ENCODE measurements at places on chromosomes 4 and X. TPM values are rescaled to one million over a fixed set of nuclear protein-coding genes. Genes with fewer than 3 reads are reported as not detected.

DNA sequence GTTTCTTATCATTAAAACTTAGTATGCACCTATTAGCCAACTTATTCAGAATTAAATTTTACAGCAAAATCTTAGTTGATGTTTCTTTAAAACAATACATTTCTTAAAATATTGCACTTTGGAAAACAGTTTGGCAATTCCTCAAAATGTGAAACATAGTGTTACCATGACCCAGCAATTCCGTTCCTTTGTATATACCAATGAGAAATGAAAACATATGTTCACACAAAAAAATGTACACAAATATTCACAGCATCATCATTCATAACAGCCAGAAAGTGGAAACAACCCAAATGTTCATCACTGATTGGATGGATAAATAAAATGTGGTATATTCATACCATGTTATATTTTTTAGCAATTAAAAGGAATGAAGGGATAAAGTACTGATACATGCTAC is 50.2 kb downstream of the WDR44 start:
- no peak overlapping the region for H3K4me3 ChIP-seq
- no peak for DNase-seq
- peaks cover 3% of the 10 kb centered on the region for H3K36me3 ChIP-seq
- no peak overlapping the region for H3K27ac ChIP-seq

DNA sequence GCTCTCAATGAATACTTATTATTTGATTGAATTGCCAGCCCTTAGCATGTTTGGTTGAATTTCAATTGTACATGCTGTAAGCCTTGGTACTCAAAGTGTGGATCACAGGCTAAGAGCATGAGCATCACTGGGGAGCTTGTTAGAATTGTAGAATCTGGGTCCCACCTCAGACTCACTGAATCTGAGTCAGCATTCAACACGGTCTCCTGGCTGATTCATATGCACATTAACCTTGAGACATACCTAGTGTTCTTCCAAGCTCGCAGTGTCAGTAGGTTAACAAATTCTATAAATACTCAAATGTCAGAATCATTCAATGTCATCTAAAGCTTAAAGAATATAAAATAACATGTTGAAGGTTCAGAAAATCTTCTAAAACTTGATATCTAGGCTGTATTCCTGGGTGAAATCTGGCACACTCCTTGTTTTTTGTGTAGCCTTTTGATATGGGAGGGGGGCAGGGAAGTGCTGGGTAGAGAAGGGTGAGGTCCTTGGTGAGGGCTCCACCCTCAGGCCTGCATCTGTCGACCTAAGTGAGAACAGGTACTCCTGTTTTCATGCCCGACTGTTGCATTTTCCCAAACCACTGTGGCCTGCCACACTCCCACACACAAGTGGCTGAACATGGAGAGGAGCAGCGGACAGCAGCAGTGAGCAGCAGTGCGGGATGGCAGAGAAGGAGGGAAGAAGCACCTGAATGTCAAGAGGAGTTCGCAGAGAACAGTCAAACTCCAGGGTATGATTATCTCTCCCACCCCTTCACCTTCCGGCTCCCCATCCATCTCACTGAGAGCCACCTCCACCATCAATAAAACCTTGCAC is 529.6 kb upstream of the IGFBP7 start:
- no peak for DNase-seq
- H3K4me1 ChIP-seq, result peaks cover 12% of the 10 kb centered on the region
- no peak overlapping the region for H3K4me3 ChIP-seq
- H3K36me3 ChIP-seq, result no peaks in the 10 kb centered on the region
- H3K27me3 ChIP-seq, result no peaks in the 10 kb centered on the region

DNA sequence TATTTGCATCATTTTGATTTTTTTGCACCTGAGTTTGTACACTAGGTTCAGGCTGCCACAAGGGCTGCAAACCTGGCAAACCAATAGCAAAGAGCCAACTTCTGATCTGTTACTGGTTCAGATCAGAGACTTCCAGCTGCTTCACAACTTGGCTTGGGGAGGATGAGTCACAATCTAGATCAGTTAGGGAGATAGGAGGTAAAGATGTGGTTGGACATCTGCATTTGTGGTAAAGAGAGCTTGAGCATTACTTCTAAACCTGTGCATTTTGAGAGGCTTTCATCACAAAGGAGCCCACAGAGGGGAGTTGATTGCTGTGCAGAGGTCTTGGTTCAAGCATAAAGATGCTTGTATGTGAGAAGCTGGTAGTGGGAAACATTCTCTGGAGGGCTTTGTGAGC is 34.5 kb downstream of the LINC00632 start:
- H3K27me3 ChIP-seq, result no peaks in the 10 kb centered on the region
- H3K4me1 ChIP-seq, result no peaks in the 10 kb centered on the region
- H3K36me3 ChIP-seq, result no peaks in the 10 kb centered on the region
- no peak overlapping the region for H3K27ac ChIP-seq
- H3K4me3 ChIP-seq, result no peak overlapping the region

DNA sequence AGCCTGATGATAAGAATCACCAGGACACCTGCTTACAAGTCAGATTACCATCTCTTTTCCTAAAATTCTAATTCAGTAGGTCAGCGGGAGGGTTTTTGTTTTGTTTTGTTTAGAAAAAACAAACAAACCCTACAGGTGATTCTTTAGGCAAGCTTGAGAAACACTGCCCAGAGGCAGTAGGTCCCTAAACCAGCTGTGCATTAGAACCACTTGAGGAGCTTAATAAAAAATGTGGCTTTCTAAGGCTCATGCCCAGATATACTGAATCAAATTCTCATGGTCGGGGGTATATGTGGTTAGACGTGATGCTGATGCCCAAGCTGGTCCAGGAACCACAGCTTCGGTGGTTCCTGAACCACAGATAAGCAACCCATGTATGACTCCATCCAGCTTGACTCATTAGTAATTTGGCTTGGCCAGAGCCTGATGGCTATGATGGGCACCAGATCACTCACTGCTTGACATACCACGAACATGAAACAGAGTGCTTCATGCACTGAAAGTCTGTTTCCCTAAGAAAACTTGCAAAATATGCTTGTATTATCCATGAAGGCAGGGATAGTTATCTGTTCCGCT is 338.1 kb upstream of the F9 start:
- DNase-seq, result no peak
- H3K4me3 ChIP-seq, result no peak overlapping the region
- no peaks in the 10 kb centered on the region for H3K36me3 ChIP-seq
- no peak overlapping the region for H3K27ac ChIP-seq
- H3K27me3 ChIP-seq, result peaks cover 41% of the 10 kb centered on the region
- no peaks in the 10 kb centered on the region for H3K4me1 ChIP-seq

DNA sequence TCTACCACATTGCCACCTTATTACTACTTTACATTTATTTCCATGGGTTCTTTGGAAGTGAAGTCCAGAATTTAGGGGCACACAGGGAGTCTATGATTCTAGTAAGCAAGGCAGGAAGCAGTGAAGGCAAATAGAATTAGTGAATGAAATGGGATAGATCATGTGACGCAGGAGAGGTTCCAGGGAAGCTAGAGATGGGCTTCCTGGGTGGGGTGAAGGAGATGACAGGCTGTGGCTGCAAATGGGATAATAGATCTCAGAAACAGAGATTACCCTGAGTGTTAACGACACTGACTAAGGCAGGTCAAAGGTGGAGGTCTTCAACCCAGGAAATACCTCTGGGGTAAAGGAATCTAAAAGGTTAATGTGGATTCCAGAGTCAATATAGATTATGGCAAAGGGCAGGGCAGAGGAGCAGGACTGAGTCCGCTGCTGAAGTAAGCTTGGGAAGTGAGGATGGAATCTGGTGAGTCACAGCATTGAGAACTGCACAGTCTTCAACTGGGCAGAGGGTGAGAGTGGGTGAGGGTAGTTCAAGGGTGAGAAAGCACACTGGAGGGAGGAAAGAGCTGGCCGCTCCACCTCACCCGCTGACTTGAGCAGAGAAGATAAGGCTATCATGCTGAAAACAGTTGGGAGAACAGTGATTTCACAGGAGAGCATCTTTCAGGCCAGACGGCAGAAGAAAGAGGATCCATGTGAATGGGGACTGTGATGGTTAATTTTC is 70.8 kb downstream of the ANXA3 start:
- peak overlapping the region; percentile 37 for H3K27ac ChIP-seq
- H3K4me1 ChIP-seq, result peaks cover 12% of the 10 kb centered on the region
- DNase-seq, result no peak

- no peaks in the 10 kb centered on the region for H3K36me3 ChIP-seq
- no peaks in the 10 kb centered on the region for H3K4me1 ChIP-seq
Measured at GRCh38 chrX:1529756-1530155, 7.2 kb downstream of the P2RY8 start.

DNA sequence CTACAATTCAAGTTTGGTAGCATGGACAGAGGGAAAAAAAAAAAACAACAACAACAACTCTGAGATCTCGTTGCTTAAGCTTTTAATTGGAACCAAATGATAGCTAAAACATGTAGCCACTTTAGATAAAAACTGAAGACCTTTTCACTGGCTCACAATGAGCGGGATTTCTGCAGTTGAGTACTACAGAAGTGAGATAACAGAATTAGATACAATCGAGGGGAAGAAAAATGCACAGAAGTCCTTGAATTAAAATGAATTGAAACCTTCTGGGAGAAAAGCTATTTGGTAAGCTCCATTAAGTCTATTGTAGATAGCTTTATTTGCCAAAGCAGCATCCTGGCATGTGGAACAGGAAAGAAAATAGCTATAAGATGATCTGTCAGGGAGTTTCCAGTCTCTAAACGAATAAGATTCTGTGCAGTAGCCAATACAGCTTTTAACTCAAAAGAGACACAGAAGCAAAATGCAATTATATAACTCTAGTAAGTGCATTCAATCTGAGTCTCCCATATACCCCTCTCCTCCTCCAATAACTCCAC is 248.5 kb downstream of the ENOX2 start:
- H3K27ac ChIP-seq, result no peak overlapping the region
- peaks cover 7% of the 10 kb centered on the region for H3K4me1 ChIP-seq
- no peak overlapping the region for H3K4me3 ChIP-seq
- no peak for DNase-seq
- peaks cover 3% of the 10 kb centered on the region for H3K27me3 ChIP-seq
- peaks cover 15% of the 10 kb centered on the region for H3K36me3 ChIP-seq

DNA sequence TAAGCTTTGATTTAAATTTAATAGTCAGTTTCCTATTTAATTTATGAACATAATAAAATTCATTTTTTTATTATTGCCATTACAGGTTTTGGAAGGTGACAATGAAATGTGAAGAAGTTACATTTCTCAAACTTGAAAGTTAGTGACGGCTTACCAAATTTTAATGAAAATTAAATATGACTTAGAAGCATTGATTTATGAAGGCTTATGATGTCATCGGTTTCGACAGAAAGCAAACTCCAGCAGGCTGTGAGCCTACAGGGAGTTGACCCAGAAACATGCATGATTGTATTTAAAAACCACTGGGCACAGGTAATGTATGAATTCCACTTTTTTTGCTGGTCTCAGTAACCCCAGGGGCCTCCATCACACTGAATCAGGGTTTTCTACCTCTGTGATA is 157.1 kb downstream of the FHIP1A start:
- H3K4me1 ChIP-seq, result peaks cover 27% of the 10 kb centered on the region
- H3K4me3 ChIP-seq, result no peak overlapping the region
- H3K27ac ChIP-seq, result no peak overlapping the region
- DNase-seq, result no peak
- no peaks in the 10 kb centered on the region for H3K36me3 ChIP-seq

DNA sequence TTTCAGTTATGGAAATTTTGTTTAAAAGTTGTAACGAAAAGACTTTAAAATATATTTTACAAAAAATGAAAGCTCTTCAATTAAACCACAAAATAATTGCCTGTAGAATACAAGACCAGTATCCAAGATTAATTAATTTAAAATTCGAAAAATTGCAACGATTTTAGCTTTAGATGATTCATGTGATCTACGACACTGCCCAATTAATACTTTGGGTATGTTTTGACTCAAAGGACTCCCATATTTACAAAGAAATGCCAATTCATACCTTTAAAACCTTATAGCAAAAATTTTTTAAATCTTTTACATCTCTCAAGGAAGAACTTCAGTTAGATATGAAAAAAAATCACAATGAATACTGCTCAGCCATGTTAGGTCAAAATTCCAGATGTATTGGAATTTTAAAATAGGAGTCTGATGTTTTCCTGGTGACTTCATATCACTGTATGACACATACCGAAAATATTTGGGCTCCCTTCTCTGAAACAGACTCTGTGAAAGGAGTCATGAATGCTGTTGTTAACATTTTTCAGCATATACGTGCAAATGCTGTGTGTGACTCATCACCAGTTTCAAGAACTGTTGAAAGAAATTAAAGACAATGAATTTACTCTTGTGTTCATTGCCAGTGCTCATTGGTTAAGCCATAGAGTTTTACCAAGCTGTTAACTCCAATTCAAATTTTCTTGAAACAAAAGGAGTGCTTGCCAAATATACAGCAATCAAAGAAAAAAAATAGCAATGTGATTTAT is 13.8 kb upstream of the SMS start:
- no peak for DNase-seq
- no peaks in the 10 kb centered on the region for H3K36me3 ChIP-seq
- H3K4me3 ChIP-seq, result no peak overlapping the region

The ZC4H2 gene
- 21.4 TPM for total RNA-seq

The MCF2 gene
- 0.22 TPM for total RNA-seq

The ATP2B3 gene
- 0.26 TPM for total RNA-seq

The UVSSA gene
- total RNA-seq, result 32.4 TPM

The PRKG2 gene
- total RNA-seq, result 4.2 TPM

The PCDH10 gene
- 61.9 TPM for total RNA-seq

The SPACA5 gene
- not detected for total RNA-seq
